ENCODE measurements at places on chromosomes 4 and X.

- DNase-seq = no peak
These were observed 155.7 kb downstream of the PAPSS1 start for GRCh38 chr4:107564326-107564725.

- DNase-seq = no peak
These were observed 21.7 kb upstream of the TBC1D9 start for GRCh38 chr4:140777894-140778293.

GRCh38 chr4:121800961-121801714 is at the start of gene EXOSC9:
EXOSC9 (plus strand) TSS chr4:121801323; CDS start chr4:121801425, 102 bp downstream.
- DNase-seq = peak; percentile 94

DNA sequence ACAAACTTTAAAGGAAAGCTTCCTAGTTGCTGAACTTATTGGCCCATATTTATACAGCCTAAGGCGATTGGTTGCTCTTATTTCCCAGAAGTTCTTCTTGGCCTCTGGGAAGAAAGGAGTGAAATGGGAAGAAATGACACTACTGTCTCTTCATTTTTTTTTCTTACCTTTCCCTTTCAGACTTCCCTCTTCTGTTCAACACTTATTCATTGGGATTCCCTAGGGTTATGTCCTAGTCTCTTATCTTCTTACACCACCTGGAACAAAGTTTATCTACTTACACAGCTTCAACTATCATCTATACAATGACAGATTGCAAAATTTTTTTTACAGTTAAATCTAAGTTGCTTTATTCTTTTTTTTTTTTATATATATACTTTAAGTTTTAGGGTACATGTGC is 68.0 kb downstream of the SNX12 start:
- DNase-seq = no peak

DNA sequence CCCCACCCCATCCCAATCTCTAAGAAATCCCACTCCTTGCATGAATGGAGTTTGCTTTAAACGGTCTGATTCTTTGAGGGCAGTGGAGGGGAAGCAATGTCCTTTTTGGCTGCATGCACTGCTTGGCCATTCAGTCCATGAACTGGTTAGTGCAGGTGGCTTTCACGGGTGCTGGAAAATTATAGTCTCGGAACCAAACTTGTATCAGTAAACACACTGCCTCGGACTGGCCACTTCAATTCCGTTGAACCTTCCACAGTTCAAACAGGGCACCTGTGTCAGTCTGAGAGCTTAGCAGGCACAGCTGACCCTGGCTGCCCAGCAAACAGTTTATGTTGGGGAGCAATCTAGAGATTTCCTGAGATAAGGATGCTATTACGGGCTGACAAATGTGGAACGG is 255.6 kb downstream of the DHX15 start:
- no peak for DNase-seq

GRCh38 chrX:11137543-11138139 is 26.5 kb downstream of the HCCS start:
- peak; percentile 19 for DNase-seq

DNA sequence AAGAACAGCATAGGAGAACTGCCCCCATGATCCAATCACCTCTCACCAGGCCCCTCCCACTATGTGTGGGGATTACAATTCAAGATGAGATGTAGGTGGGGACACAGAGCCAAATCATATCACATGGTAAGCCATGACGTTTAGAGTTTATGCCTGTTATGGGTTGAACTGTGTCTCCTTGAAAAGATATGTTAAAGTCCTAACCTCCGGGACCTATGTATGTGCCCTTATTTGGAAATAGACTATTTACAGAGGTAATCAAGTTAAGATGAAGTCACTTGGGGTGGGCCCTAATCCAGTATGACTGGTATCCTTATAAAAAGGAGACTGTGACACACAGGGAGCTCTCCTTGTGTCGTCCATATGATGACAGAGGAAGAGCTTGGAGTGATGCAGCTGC is 25.2 kb upstream of the SLC2A9 start:
- no peak for DNase-seq

DNA sequence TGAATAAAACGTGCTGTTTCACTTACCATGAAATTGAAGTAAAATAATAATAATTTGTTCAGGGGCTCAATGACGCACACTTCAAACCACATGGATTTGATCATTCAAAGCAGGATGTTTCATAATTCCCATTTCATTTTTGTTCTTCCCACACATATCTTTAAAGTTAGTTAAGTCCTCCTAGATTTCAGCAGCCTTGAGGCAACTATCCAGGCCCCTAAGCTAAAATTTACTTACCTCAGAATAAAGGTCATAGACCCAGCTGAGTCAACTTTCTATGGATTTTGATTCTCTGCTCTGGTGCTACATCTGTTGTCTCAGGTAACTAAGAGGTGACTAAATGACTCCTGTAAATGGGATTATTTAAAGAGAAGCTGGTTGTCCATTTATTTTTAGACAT is 25.0 kb downstream of the GPR174 start:
- no peak for DNase-seq

- no peak for DNase-seq
These were observed 111.9 kb upstream of the CBR4 start for GRCh38 chr4:169121861-169122382.

DNA sequence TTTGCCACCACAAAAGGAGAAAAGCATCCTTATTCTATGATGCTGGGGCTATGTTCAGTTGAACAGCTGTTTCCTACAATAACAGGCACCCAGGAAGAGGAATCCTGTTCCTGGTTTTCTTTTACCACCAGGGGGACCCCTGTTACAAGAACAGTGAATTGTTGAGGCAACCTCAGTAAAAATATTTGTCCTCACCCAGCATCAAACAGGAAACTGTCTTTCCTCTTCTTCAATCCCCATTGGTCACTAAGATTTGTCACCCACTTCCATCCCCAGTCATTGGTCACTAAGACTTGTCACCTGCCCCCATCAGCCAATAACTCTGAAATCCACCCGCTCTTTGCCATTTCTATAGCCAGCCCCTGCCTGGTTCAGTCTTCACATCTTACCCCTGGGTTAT is 143.5 kb upstream of the GALNT7 start:
- DNase-seq = peak; percentile 47

DNA sequence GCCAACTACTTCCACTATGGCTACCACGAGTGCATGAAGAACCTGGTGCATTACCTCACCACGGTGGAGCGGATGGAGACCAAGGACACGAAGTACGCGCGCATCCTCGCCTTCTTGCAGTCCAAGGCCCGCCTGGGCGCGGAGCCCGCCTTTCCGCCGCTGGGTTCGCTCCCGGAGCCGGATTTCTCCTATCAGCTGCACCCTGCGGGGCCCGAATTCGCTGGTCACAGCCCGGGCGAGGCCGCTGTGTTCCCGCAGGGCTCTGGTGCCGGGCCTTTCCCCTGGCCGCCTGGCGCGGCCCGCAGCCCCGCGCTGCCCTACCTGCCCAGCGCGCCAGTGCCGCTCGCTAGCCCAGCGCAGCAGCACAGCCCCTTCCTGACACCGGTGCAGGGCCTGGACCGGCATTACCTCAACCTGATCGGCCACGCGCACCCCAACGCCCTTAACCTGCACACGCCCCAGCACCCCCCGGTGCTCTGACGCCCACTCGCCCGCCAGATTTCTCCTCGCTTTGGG is 2.1 kb downstream of the HELT start:
- DNase-seq = no peak

DNA sequence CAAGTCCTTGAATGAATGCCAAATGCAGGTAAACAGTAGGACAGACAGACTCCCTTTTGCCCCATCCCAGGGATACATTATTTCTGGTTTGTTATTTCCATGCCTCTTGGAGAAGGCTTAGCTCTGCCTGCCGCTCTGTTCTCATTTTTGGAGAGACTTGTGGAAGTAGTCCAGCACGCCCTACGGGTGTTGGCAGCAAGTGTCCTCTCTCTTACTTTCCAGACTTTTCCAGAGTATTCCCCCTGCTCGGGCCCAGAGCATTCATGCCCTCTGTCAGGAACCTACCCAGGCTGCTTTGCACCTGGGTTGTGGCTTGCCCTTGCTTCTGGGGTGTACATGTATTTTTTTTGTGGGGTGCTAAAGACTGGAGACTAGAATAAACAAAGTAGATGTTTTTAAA is 15.3 kb downstream of the SLC34A2 start:
- no peak for DNase-seq

- no peak for DNase-seq
These were observed 47.8 kb upstream of the CRMP1 start for GRCh38 chr4:5940470-5941203.

DNA sequence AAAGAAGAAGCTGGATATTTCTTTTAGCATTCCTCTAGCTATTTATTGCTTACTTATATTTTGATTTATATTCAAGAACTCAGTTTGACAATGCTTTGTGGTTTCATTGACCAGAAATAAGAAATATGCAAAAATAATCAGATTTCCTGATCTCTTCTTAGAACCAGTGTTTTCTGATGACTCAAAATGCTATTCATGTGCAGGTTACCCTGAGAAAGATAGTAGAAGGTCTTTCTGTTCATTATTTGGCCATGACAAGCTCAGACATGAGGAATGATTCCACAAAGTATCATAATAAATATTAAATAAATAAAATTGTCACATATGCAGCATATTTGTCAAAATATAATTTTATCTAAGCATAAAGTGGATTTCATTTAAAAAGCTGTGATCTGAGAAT is 24.1 kb downstream of the ADH7 start:
- DNase-seq = no peak

DNA sequence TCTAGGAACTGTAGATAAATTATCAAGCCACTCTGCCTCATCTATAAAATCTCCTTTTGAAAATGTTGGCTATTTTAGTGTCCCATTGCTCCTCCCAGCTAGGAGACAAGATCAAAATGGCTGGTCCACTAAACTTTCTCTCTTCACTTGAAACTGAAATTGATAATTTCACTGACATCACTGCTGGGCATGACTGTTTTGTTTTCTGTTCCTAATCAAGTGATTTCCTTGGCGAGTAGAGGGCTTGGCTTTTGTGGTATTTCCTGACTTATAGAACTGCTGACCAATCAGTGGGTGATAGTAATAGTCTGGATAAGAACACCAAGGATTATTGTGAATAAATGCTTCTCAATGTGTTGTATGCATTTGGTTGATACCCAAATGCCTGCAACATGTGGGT is 2152.9 kb downstream of the ARAP2 start:
- DNase-seq = no peak

GRCh38 chrX:111262086-111262485 is 8.2 kb downstream of the CAPN6 start:
- DNase-seq = no peak
